ENCODE measurements at places on chromosomes 1 and 21. TPM values are rescaled to one million over a fixed set of nuclear protein-coding genes. Genes with fewer than 3 reads are reported as not detected.

- DNase-seq, result no peak
Observed at GRCh38 chr1:231779081-231779480, 152.5 kb downstream of the DISC1 start.

GRCh38 chr21:42388740-42389448 is 7.0 kb downstream of the TMPRSS3 start:
- no peak for DNase-seq

MATN1 gene
- not detected for total RNA-seq

DNA sequence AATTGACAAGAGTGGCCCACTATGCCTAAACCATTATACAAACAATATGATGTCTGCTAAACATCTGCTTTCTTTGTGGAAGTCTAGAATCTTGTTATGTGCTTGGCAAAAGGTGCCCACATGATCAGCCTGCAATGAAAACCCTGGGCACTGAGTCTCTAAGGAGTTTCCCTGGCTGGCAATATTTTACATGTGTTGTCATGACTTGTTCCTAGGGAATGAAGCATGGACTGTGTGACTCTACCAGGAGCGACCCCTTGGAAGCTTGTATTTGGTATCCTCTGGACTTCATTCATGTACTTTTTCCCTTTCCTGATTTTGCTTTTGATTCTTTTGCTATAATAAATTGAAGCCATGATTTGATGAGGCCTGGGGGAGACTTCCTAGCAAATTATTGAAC is 324.9 kb downstream of the HHIPL2 start:
- DNase-seq, result no peak

Measured in glomerular endothelial cell (primary cell).